ENCODE measurements at places on chromosomes 1 and 21.

DNA sequence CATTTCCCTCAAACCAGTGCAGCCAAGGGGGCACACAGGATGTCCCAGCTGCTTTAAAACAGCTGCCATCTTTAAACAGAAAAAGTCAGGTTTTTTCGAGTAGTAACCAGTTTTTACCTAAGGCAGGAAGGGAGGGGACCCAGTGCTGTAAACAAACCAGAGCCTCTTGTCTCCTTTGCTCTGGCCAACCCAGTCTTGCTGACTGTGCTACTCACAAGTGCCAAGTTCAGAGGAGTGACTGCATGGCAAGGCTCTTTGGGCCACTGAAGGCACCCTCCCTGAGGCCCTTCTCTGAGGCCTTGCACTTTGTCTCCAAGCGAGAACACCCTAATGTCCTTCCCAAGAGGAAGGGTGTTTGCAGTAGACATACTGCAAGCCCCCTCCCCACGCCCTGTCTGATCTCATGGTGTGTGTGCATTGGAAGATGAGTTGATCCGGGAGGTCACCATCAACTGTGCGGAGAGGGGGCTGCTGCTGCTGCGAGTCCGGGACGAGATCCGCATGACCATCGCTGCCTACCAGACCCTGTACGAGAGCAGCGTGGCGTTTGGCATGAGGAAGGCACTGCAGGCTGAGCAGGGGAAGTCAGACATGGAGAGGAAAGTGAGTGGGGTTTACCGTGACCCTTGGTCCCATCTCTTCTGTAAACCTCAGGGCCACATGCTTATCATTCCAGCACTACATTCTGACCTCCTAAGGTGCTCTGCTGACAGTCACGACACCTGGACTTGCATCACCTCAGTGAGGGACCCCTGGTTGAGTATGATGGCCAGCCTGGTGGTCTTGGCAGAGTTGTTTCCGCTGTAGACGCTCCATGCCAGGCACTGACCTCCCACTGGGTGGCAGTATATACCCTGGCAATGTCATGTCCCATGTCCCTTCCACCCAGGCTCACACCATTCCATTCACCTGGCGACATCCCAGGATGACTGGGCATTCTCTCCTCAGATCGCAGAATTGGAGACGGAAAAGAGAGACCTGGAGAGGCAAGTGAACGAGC, 4.7 kb downstream of the DNALI1 start:
- DNase-seq = peak; percentile 7

DNA sequence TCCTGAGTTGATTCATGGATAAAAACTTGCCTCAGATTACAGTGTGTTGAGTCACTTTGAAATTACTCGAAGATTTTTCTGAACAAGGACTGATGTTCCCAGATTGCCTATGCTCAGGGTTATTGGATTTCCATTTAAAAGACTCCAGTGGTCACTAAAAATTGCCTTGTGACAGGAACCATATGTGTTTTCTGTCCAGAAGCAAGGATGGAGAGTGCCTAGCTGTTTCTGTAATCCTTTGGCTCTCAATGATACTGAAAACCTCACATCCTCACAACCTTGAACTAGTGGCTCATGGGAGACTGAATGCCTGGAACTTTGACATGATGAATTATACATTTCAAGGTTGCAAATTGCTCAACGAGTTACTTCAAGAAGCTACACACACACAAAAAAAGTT, 1271.8 kb downstream of the BRINP3 start:
- DNase-seq = no peak

DNA sequence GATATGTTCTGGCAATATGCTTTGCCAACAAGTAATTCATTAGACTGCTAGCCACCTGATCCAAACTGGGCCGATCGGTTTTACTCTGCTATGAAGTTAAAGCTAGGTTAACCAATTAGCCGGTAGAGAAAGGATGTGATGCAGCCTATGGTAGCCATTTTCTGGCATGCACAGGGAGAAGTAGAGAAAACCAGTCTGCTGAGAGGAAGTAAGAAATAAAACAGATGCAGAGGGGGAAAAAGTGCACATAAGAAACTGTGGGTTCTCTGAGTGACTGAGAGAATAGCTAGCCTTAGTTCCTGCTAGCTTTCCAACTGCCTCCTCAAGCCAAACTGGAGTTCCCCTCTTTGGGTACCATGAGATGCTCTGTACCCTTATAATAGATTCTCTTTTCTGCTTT, 52.8 kb downstream of the ARID4B start:
- no peak for DNase-seq

DNA sequence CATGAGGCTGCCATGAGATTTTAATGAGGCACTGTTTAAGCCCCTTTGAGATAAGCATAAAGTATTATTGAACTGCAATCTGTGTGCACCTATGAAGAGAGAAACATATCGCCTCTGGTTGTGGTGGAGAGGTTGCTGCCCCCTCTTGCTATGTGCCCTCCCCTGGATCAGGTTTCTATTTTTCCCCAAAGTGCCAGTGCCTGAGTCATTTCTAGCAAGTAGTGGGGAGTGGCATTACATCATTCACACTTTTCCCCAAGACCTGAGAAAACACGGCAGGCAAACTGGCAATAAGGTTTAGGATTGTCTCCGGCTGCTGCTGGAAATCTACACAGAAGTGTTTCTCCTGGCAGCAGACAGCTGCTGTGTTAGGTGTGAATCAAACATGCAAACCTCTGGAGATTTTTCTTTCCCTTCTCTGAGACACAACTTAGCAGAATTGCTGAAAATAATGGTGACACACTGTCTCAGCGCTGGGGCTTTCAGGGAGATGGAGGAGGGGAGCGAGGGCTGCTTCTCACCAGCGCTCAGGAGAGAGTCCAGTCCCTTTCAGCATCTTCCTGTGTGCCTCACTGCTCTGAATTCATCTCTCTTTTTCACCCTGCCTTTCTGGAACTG, 13.7 kb upstream of the RGS16 start:
- no peak for DNase-seq

DNA sequence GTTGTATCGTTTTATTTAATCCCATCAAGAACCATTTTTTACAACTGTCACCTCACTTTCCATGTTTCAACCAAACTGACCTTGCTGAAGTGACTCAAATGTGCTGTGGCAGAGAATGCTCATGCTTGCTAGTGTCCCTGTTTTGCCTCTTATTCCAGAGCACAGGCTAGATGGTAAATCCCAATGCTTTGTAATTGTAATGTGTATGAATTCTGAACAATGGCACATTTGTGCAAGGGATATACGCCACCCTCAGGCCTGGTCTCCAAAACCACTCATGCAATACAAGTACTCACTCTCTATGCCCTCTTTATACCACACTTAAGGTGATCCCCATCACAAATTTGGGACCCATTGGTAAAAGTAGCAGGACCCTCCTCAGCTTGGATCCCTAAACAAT, 313.6 kb downstream of the HHIPL2 start:
- no peak for DNase-seq

GRCh38 chr1:22751124-22751531, 40.5 kb downstream of the EPHB2 start:
- no peak for DNase-seq

DNA sequence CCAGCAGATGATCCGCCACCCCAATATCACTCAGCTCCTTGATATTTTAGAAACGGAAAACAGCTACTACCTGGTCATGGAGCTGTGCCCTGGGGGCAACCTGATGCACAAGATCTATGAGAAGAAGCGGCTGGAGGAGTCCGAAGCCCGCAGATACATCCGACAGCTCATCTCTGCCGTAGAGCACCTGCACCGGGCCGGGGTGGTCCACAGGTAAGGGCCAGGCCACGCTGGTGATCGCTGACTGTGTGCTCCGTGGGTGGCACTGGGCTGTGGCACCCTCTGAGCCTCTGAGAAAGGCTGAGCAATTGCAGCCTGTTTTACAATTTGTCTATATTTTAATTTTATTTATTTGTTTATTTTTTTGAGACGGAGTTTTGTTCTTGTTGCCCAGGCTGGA, 51.7 kb downstream of the HUNK start:
- no peak for DNase-seq

All from activated CD4-positive, alpha-beta T cell treated with anti-CD3 and anti-CD28 coated beads for 24 hours (primary cell).